ENCODE measurements at places on chromosomes 1 and 21. TPM values are rescaled to one million over a fixed set of nuclear protein-coding genes. Genes with fewer than 3 reads are reported as not detected.

DNA sequence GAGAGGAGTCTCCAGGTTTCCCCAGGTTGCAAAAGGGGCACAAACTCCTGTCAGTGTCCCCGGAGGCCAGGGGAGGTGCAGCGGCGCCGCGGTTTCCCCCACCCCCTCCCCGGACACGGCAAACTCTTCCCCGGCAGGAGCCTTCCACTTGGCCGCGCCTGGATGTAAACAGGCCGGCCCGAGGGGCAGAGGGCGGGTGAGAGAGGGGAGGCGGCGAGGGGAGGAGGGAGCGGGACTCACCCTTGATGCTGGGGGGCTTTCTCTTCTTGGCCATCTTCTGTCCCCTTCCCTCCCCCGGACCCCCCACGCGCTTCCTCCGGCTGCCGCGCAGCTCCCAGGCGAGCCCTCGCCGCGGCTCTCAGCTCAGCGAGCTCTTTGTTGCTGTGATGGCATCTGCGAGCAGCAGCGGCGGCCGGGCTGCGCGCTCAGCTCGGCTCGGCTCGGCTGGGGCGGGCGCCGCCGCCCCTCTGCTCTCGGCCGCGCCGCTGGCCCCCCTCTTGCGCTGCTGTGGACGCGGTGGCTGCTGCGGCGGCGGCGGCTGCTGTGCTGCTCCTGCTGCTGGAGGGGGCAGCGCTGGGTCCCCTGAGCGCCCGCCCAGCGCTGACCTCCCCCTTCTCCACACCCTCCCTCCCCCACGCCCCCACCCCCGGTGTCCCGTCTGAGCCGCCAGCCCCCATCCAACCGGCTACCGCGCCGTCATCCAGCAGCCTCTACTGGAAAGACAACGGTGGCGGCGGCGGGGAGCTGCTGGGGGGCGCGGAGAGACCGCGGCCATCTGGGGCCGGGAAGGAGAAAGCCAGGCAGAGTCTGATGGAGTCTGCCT is 4.9 kb upstream of the SLC44A5 start:
- peak; percentile 33 for DNase-seq

DNA sequence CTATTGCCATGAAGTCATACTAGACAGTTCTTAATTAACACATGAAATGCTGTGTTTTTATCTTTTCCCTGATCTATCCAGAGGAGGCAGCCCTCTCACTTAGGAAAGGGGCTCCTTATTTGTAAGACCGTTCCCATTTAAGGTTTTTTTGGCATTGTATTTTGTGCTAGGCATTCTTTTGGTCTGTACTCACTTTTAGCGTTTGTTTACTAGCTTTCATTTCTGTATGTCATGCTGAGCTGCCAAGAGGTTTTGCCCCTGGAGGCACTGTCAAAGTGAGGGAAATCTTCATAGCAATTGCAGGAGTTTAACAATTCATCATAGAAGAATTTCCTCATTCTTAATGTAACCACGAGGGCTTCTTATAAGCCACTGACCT is 59.5 kb downstream of the MTR start:
- DNase-seq: no peak

Gene PROX1
- polyA plus RNA-seq: 10.4 TPM

GRCh38 chr1:5720936-5721335 is 271.3 kb downstream of the NPHP4 start:
- DNase-seq: no peak

Gene LCA5L
- 3.9 TPM for polyA plus RNA-seq

DNA sequence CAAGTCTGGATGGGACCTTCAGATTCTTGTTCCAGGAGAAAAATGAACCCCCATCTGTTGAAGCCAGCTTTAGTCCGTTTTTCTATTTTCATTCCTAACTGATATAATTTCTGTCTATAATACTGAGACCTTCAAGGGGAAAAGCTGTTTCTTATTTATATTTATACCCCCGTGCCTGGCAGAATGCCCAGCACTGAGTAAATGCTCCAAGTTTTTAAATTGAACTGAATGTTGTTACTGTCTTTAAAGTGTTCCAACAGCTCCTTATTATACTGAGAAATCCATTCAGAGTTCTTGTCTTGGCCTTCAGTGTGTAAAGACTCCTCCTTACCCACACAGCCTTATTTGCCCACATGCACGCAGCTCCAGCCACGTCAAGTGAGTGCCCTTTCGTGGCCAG is 178.6 kb upstream of the HMGB4 start:
- no peak for DNase-seq

All from left lung (tissue), 14 donors.